ENCODE measurements at places on chromosomes 3 and 15.

GRCh38 chr3:47681016-47681415 lies 100.7 kb downstream of the SMARCC1 start:
- DNase-seq, result no peak

DNA sequence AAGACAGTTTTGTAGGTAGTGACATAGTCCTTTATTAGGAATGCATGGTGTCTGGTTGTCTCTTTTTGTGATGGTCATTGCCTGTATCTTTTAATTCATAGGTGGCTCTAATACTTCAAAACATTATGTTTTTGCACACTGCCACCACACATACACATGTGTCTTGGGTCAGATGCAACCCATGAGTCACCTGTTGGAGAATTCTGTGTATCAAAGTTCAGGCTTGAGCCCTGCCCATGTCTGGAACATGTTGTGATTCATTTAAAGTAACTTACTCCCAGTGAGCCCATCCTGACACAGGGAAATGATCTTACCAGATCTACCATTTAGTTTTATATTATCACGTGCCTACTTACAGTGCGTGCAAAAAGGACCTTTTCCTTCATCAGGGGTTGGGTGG lies 142.7 kb downstream of the GHSR start:
- no peak for DNase-seq

GRCh38 chr15:44554934-44555723 lies 18.2 kb downstream of the EIF3J start:
- no peak for DNase-seq

- DNase-seq, result no peak
These were observed 15.4 kb downstream of the CLK3 start for GRCh38 chr15:74631087-74631385.

DNA sequence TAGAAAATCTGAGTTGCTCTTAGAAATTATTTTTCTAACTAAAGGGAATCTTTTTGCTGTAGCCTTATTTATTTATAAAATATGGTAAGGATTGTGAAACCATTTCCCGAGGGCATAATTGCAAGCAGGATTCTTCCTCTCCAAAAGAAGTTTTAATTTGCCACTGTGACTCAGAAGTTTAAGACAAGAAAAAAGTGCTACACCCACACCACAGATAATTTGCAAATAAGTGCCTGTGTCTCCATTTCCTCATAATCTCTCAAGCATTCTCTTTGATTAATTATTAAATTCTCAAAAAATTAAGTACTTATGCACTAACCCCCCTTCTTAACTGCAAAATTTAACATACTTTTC lies 43.6 kb downstream of the RASA2 start:
- no peak for DNase-seq

- no peak for DNase-seq
These were observed 7.9 kb upstream of the STAB1 start for GRCh38 chr3:52487050-52487787.

DNA sequence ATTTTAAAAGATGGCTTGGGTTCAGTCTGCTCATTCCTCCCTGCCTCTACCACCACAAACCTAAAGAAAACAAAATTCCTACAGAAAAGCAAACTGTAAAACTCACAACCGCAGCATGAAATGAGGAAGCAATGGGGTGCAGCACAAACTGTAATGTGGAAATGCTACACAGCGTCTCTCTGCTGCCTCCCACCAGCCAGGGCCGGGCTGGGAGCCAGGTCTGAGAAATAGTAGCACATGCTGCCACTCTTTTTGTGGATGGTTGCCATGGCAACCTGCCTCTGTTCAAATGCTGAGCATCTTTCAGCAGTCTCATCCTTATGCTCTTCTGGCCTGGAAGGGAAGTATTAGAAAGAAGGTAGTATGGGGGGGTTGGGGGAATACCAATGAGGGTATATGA lies 55.4 kb downstream of the EOMES start:
- peak; percentile 62 for DNase-seq

DNA sequence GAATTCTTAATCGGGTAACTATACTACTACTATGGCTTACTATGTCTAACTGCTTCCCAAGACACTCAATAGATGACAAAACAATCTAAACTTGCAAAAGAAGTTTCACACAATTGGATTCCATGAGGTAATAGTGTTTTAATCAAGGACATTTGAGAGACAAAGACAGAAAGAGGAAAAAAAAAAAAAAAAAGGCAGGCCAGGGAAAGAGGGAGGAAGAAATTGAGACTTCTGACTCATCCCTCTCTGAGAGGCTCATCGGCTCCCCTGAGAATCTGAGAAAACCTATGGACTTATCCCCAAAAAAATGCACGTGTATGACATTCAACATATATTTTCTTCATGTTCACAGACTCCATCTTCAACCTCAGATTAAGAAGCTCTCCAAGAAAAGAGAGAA lies 61.0 kb downstream of the SCAPER start:
- no peak for DNase-seq

DNA sequence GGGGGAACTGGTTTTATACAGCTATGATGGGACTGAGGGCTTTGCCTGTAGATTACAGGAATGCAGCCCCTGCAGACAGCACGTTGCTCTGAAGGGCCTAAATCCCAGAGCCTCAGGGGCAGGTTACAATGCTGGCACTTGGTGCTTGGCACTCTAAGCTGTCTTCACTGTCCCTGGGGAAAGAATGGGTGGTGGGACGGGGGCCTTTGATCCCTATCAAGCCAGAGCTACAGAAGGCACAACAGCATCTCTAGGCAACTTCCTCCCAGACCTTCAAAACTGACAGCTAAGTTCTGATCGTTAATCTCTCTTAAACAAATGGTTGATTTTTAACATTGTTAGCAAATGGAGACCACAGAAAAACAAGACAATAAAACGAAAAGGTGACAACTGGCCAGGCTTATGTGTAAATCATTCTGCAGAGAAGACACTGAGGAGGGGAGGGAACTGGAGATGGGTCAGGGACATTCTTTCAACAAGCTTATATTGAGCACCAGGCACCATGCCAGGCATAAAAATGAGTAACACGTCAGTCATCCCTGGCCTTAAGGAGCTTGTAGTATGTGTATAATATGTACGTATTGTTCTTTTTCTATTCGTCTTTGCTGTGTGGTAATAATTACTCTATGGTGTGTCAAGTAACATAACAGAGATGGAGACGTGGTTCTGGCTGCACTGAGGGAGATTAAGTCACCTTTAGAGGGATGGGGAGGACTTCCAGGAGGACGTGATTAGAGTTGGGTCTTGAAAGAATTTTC lies 49.1 kb downstream of the CA12 start:
- DNase-seq, result no peak

GRCh38 chr3:52281981-52282801 lies 3.7 kb upstream of the WDR82 start:
- DNase-seq, result peak; percentile 51

GRCh38 chr3:155243512-155243921 lies 50.0 kb downstream of the STRIT1 start:
- DNase-seq, result no peak

DNA sequence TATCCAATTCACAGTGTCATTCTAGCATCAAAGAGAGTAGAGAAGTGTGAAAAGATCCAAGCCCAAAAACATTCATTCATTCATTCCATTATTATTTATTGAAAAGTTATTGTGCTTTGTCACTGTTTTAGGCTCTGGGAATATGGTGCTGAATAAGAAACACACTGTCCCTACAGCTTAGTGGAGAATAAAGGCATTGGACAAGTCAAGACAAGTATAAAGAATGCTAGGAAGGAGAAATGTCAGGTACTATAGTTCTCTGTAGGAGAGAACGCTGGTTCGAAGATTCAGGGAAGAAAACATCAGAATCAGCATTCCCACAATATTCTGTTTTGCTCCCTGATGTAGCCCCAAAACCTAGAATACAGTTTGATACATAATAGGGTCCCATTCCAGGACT lies 128.8 kb upstream of the CHRM5 start:
- no peak for DNase-seq

DNA sequence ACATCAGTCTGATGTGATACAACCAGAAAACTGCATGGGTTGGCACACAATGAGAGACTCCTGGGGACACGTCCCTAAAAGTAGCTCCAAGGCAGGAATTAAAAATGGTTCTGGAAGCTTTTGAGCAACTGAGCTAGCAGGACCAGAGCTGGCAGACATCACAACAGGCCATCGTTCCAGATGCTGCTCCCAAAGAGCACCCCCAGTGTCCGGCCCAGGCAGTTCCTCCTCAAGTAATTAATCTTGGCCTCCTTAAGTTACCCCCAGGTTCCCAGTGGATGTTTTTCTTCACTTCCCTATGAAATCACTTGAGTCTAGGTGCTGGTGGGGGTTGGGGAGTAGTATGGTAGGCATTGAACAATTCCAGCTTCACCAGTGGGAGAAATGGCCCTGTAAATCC lies 711.6 kb downstream of the MECOM start:
- no peak for DNase-seq

- DNase-seq, result no peak
These were observed 38.9 kb downstream of the SLC25A26 start for GRCh38 chr3:66259566-66260255.

GRCh38 chr15:69955240-69955894 lies 142.3 kb downstream of the TLE3 start:
- no peak for DNase-seq

DNA sequence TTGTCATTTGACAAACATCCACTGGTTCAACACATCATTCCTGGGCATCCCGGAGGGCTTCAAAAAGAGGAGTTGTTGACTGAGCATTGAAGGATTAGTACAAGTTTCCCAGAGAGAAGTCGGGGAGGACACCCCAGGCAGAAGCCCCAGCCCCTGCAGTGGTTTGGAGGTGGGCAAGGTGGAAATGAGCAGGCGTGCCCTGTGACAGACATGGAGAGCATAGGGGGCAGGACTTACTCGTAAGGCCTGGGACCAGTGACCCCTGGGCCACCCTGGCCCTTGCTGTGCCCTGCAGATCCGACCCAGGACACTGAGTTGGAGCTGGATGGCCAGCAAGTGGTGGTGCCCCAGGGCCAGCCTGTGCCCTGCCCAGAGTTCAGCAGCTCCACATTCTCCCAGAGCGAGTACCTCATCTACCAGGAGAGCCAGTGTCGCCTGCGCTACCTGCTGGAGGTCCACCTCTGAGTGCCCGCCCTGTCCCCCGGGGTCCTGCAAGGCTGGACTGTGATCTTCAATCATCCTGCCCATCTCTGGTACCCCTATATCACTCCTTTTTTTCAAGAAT lies 5.9 kb downstream of the PARP3 start:
- no peak for DNase-seq

DNA sequence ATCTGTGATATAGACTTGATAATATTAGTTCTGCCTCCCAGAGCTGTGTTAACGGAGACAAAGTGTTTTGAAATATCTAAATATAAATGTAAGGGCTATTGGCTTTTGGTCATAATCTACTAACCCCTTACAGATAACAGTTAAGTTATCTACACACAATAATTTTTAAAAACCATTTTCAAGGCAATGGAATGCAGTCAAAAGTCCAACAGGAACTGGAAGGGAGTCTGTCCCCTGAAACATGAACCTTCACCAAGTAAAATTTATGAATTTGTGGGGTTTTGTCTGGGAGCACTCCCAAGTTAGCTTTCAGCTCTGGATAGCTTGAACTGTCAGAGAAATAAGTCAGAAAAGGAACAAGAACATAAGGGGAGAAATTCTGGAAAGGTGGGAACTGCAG lies 312.3 kb upstream of the ICE2 start:
- no peak for DNase-seq

- DNase-seq, result no peak
These were observed 764.8 kb upstream of the NR2F2 start for GRCh38 chr15:95565690-95566089.

GRCh38 chr3:54146506-54147239 lies 24.3 kb downstream of the CACNA2D3 start:
- peak; percentile 82 for DNase-seq

DNA sequence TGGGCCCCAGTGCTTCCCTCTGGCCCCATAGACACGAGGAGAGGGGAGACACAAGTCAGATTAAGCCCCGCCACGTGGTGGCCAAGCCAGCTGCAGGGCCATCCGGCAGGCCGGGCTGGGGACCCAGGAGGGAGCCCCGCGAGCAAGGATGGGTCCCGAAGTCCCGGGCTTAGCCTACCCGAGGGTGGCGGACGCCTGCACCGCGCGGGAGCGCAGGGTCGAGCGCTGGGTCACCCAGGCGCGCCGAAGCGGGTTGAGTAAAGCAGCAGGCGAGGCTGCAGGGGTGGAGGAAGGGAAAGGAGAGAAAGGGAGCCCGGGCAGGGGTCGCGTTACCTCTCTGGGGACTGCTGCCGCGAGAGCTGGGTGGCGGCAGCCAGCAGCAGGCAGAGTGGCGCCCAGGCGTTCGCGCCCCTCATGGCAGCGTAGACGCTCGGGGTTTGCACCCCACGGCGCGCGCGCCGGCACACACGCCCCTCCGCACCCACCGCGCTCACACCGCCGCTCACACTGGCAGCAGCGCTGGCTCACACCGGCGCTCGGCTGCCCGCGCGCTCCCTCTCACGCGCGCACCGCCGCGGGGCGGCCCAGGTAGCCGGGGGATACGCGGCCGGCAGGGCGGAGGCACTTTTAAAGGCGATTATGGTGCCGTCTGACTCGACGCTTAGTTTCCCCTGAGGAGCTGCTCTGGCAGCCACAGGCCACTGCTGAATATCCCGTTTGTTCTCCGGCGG lies at the start of gene PCOLCE2:
Gene PCOLCE2 (minus strand): TSS at position 603 of the 731 bp plus-strand sequence. CDS start 187 bp downstream, at position 416.
- DNase-seq, result peak; percentile 81

GRCh38 chr3:27589795-27590194 lies 105.6 kb upstream of the SLC4A7 start:
- DNase-seq, result no peak

GRCh38 chr3:25782938-25783660 lies at the start of gene NGLY1:
Gene NGLY1, minus strand, starts transcription at chr3:25783443. Its CDS starts 53 bp downstream, at chr3:25783390.
- DNase-seq, result peak; percentile 80

- no peak for DNase-seq
These were observed 50.0 kb downstream of the ABCC5 start for GRCh38 chr3:183967693-183968092.

DNA sequence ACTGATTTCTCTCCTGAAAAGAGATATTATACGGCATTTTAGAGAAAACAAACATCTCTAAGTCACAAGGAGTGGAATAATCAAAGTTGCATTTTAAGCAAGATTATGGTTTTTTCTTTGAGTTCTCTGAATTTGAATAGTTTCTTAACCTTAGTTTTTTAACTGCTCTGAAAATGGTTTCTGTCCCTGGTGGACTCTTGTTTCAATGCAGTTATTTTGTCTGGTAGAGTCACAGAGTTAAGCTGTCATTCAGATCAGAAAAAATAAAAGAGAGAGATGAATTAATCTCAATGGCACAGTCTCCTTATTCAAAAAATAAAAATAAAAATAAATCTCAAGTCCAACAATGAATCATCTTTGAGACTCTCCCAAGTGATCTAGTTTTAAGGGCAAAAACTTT lies 19.0 kb downstream of the AGTR1 start:
- no peak for DNase-seq

GRCh38 chr3:194494951-194495374 lies 8.2 kb upstream of the ATP13A3 start:
- no peak for DNase-seq

- peak; percentile 8 for DNase-seq
These were observed 48.5 kb downstream of the HERC2 start for GRCh38 chr15:28273468-28273867.

- no peak for DNase-seq
These were observed 43.2 kb downstream of the SLC6A20 start for GRCh38 chr3:45753095-45753494.

GRCh38 chr3:62559831-62560445 lies 186.6 kb upstream of the FEZF2 start:
- no peak for DNase-seq

- peak; percentile 3 for DNase-seq
These were observed 146.8 kb downstream of the EPHB1 start for GRCh38 chr3:134941820-134942219.
